ENCODE measurements at places on chromosomes 6 and 20.

- no peak for DNase-seq
Measured at GRCh38 chr20:37394543-37395409, 48.8 kb downstream of the SRC start.

GRCh38 chr6:74605922-74606581 lies 599.8 kb downstream of the COL12A1 start:
- no peak for DNase-seq

DNA sequence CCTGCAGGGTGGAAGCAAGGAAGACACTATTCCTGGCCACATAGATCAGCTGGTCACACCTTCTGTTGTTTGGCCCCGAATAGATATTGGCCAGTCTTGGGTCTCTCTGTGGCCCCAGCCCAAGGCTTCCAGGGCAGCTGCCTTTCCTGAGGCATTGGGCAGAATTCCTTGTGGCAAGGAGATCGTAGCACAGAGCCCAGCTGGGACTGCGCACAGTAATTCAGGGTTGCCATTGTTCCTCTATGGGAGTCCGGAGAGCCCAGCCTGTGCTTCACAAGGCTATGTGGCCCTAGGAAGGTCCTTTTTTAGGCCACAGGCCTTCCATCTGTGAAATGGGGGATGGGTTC lies 6.9 kb downstream of the SGK2 start:
- no peak for DNase-seq

- DNase-seq: no peak
Measured at GRCh38 chr6:121522771-121523386, 87.4 kb downstream of the GJA1 start.

DNA sequence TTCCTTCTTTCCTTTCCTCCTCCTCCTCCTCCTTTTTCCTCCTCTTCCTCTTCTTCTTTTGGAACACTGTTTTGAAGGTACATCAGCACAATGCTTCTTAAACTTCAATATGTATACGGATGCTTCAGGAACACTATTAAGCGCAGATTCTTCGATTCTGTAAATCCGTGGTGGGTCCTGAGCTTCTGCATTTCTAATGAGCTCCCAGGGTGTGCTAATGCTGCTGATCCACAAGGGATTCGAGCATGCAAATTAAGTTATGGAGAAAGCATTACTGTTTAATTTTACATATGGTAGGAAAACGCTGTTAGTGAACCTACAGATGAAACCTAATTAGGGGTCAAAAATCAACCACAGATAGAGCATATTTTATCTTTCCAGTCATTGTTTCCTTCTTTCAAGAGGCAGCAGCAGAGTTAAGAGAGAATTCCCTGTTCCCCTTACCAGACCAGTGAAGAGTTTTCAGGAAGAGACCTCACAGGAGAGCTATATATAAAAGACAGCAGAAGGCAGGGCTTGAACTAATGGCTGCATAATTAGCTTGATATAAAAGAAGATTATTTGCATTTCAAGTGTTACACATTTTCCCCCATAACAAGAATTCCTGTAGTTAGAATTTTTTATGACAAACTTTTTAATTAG lies 47.2 kb downstream of the KIF13A start:
- no peak for DNase-seq

DNA sequence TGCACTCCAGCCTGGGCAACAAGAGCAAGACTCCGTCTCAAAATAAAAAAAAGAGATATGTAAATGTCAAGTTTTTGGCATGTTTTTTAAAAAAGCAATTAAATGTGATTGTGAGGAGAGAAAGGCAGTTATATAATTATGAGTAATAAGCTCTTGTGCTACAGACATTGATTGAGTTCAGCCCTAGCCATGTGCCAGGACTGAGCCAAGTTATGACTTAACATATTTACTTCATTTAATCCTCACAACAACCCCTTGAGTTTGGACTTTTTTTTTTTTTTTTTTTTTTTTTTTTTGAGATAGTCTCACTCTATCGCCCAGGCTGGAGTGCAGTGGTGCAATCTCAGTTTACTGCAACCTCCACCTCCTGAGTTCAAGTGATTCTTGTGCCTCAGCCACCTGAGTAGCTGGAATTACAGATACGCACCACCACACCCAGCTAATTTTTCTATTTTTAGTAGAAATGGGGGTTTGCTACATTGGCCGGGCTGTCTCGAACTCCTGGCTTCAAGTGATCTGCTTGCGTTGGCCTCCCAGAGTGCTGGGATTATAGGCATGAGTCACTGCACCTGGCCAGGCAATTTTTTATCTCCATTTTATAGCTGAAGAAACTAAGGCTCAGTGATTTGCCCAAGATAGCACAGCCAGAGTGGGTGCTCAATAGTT lies 15.0 kb upstream of the CSE1L start:
- DNase-seq: no peak

GRCh38 chr20:21106171-21107017 lies at the start of gene LINC00237:
LINC00237 (minus strand) TSS chr20:21106358.
- no peak for DNase-seq

DNA sequence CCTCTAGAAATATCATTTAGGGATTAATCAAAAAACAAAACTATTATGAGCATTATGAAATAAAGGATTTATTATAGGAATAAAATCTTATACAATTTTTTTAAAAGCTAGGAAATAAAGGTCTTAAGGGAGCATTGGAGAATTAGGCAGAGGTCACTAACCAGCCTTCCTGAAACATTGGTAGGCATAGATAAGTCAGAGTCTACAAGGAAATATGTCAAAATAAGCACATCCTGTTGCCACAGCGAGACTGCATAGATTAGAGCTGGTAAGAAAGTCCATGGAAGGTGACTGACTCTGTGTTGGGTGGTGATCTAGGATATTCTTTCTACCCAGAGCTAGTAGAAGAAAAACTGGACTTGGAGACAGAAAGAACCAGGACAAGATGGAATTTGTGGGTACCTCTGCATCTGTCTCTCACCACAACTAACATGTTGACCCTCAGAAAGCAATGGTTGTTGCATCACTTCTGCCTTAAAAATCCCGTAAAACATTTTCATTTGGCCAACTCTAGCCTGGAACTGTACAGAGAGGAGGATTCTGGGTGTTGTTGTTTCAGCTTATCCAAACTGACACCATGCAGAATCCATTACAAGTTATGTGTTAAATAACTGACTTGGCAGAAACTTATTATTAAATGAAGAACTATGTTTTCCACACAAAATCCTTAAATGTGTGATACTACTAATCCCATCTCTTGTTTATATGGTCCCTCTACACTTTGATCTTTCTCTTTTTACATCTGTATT lies 77.1 kb downstream of the FBXO5 start:
- no peak for DNase-seq

DNA sequence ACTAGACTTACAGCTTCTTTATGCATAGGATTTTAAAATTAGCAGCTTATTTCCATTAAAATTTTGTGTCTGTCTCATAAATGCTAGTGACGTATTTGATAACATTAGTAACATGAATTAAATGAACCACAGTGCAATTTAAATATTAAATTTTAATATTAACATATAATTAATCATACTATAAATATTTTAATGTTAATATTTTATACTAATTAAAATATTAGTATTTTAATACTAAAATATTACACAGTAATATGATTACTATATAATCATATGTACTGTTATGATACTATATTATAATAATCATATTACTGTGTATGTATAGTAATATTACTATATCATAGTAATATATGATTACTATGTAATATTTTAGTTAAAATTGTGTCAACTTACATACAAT lies 73.7 kb downstream of the CHD6 start:
- DNase-seq: no peak

GRCh38 chr6:134235937-134236751 lies 81.8 kb downstream of the SGK1 start:
- peak; percentile 19 for DNase-seq

DNA sequence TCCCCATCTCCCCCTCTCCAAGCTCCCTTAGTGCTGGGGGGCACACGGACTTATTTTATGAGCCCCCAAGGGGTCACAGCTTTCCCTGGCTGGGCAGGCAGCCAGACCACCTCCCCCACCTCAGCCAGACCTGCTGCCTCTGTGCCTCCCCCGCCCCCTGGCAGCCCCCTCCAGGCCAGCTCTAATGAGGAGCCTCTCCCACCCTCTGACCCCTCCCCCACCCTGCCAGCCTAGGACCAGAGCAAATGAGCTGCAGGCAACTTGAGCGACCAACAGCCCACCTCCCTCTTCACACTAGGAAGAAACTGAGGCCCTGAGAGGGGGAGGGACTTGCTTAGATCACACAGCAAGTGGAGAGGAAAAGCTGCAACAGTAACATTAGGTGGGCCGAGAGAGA lies 1.9 kb downstream of the GDF5 start:
- DNase-seq: no peak

DNA sequence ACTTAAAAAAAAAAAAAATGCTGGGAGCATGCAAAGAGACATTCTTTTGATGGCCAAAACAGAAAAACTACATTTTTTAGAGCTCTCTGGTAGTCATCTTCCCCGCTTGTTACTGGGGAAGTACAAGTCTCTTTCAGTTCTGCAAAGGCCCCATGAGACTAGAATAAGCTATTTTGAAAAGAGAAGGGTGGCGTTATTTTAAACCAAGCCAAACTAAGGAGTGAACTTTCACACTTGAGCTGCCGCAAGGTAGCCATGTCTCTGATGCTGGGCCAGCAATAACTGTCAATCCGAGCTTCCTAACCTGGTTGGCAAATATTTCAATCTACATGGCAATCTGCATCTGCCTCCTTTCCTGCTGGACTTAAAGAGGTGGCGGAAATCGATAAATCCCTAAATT lies 96.7 kb downstream of the L3MBTL3 start:
- no peak for DNase-seq

- no peak for DNase-seq
Measured at GRCh38 chr6:81194374-81194773, 558.1 kb downstream of the TENT5A start.

- DNase-seq: no peak
Measured at GRCh38 chr6:81693266-81693665, 59.2 kb downstream of the TENT5A start.

DNA sequence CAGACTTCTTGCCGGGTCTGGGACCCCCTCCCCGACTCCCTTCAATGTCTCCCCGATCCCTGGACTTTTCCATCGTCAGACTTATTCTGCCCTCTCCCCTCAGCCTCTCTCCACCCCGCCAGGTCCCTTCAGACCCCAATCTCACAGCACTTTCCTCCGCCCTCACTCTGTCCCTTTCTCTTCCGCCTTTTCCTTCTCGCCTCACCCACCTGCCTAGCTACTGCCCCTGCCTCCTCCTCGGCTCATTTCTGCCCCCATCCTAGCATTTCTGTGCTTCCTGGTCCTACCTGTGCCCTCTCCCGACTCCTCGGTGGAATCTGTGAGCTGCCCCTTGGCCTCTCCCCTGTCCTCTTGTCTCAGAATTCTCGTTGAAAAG lies 616 bp downstream of the CHMP4B start:
- DNase-seq: no peak

DNA sequence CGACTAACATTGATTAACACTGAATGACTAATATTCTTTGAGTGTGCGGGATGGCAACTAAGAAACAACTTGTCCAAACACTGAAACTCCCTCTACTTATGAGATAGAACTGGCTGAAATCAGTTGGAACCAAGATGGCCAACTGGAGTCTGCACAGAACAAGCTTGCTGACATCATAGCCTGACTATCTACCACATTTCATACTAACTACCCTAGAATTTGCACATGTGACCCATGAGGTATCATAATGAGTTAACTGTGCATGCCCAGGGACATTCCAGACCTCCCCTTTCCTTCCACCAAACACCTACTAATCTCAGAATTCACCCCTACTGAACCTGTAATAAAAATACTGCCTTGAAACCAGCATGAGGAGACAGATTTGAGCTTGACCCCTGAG lies 43.2 kb downstream of the PHIP start:
- DNase-seq: no peak

DNA sequence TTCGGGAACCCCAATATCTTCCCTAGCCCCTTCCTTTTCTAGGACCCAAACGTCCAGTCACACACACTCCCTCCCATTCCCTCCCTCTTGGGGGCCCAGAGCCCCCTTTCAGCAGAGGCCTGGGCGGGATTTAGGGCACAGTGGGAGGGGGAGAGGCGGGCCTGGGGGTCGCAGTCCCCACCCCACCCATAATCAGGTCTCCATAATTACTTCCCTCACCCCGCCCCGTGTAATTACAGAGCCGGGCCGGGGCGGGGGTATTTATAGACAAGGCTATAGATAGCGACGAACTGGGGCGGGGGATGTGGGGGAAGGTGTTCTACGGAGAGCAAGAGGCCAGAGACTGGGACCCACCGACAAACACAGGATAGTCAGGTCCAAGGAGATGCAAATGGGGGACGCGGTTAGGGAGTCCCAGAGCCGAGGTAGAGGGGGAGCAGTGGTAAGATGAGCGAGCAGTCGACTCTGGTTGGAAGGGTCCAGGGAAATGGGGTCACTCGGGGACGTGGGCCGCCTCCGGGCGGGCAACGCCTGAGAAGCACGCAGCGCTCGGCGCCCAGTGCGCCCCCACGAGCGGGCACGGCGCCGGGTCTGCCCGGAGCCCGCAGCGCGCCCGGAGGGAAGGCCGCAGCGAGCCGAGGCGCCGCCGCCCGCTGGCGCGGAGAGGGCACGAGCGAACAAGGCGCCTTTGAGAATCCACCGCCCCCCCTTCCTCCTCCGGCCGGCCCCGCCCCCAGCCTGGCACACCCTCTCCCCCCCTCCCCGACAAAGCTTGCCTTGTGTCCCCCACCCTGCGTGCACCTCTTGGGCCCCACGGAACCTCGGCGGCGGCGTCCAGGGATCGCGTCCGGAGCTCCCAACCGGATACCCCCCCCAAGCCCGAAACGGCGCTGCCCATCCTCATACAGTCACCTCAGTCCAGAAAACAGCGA lies 670 bp upstream of the COL11A2 start:
- no peak for DNase-seq

DNA sequence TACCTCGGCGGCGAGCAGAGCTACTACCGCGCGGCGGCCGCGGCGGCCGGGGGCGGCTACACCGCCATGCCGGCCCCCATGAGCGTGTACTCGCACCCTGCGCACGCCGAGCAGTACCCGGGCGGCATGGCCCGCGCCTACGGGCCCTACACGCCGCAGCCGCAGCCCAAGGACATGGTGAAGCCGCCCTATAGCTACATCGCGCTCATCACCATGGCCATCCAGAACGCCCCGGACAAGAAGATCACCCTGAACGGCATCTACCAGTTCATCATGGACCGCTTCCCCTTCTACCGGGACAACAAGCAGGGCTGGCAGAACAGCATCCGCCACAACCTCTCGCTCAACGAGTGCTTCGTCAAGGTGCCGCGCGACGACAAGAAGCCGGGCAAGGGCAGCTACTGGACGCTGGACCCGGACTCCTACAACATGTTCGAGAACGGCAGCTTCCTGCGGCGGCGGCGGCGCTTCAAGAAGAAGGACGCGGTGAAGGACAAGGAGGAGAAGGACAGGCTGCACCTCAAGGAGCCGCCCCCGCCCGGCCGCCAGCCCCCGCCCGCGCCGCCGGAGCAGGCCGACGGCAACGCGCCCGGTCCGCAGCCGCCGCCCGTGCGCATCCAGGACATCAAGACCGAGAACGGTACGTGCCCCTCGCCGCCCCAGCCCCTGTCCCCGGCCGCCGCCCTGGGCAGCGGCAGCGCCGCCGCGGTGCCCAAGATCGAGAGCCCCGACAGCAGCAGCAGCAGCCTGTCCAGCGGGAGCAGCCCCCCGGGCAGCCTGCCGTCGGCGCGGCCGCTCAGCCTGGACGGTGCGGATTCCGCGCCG lies 994 bp downstream of the FOXC1 start:
- no peak for DNase-seq

GRCh38 chr6:112846681-112847080 lies 499.6 kb downstream of the RFPL4B start:
- no peak for DNase-seq

GRCh38 chr6:107556082-107556481 lies 66.2 kb downstream of the SOBP start:
- no peak for DNase-seq

All from GM12891 (cell line).